Activated CD8-positive, alpha-beta memory T cell treated with anti-CD3 and anti-CD28 coated beads, Interleukin-2, amount 10 ng/mL, durations not matched to agents 7 days and 5 days (primary cell): ENCODE measurements at places on chromosomes 2 and 18.

- no peak for DNase-seq
These were observed 14.3 kb downstream of the INSIG2 start for GRCh38 chr2:118102433-118103082.

DNA sequence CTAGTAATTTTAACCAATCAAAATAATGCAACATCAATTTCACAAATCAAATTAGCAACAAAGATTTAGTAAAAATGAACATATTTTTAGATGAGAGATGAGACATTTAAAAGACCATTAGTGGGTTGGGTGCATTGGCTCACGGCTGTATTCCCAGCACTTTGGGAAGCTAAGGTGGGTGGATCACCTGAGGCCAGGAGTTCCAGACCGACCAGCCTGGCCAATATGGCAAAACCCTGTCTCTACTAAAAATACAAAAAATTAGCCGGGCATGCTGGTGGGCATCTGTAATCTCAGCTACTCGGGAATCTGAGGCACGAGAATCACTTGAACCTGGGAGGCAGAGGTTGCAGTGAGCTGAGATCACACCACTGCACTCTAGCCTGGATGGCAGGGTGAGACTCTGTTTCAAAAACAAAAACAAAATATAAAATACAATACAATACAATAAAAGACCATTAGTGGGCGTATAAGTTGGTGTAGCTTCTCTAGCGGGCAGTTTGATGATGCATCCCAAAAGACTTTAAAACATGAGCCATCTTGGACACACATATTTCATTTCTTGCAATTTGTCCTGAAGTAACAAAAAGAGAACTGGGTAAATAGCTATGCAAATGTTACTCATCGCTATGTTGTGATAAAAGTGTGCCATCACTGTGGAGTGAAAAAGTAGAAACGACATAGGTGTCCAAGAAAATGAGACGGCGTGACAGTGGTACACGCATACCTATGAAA, 101.8 kb downstream of the COL6A3 start:
- DNase-seq: no peak

DNA sequence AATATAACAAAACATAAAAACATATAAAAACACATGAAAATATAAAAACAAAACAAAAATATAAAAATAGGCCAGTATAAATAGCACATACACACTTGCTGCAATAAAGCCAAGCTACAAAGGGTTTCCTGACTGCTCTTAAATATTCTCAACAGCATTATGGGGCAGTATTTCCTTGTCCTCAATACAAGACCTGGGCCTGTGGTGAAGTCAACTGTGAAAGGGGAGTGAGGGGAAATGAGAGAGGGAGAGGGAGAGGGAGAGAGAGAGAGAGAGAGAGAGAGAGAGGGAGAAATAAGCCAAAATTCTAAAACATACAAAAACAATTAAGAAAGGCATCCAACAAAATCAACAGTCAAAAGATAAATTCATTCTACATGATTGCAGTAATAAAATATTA, 82.6 kb upstream of the NEDD4L start:
- no peak for DNase-seq

DNA sequence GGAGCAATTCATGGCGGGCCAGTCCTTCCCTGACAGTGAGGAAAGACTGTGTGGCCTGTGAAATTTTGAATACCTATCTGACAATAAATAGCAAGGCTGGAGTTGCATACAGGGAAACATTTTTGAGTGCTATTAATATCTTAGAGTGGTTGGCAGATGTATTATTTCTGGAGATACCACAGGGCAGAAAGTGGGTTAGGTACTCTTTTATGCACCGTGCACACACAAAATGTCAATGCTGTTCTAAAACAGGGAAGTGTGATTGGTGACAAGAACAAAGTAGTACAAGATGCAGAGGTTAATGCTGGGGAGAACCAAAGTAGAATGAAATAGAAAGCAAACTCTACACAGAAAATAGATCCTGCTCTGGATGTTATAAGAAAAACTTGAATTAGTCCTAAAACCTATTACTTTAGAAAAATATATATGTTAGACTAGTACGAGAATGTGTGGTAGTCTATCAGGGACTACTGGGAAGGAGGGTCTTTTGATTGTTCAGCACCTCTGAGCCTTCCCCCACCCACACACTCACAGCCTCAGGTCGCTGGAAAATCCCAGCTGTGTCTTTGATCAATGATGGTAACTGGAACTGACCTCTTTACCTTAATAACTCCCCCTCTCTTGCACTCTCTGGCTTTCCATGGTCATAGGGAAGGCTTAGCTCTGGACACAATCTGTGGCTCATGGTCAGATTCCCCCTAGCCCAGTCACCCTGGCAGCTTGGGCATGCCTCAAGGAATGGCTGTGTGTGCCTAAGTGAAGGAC, 58.2 kb downstream of the SERPINB8 start:
- no peak for DNase-seq

DNA sequence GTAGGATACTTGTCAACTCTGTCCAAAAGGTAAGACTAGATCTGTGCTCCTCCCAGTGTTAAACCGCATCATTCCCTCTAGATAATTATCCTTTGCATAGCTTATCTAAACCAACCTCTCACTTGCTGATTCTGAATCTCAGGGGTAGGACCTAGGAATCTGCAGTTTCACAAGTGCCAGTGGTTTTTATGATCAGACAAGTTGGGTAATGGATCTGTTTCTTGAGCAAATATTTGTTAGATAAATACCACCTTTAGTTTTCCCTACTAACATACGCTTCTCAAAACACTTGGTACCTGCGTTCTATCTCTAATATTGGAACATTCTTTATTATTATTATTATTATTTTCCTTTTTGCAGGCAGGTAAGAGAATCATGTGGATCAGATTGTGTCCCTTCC, 439.9 kb downstream of the PTPRM start:
- no peak for DNase-seq

DNA sequence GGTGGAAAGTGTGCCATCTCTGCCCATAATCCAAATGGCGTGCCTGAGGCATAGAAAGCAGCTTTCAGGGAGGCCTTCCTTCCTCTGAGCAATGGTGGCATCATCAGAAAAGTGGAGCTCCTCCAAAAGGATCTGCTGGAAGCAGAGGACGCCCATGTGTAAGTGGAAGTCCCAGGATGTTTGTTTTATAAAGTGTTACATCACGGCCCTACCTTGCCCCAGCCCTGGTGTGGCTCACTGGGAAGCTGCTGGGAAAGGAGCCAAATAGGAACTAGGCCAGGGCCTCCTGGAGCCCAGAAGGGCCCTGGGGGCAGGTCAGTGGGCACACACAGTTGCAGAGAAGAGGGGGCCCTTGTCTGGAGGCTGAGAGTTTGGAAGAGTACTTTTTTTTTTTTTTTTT, 4.2 kb upstream of the ODC1 start:
- DNase-seq: no peak

GRCh38 chr2:105327690-105328089, 1.8 kb downstream of the TGFBRAP1 start:
- DNase-seq: no peak

DNA sequence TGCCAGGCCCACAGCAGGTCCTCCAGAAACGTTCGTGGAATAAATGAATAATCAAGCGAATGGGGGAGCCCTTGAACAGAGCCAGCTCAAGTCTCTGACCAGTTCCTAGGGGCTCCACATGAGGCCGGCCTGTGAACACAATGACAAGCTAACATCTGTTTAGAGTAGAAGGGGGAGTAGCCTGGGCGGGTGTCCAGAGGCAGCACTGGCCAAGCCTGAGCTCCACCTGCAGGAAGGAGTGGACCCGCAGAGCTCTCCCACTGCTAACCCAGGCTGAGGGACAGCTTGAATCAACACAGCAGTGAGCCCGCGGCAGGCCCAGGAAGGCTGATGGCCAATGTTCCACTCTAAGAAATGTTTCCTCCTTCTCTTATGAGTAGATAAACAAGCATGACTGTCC, 234.8 kb upstream of the RAB6C start:
- no peak for DNase-seq

- no peak for DNase-seq
These were observed 70.0 kb downstream of the FIGN start for GRCh38 chr2:163665817-163666216.

DNA sequence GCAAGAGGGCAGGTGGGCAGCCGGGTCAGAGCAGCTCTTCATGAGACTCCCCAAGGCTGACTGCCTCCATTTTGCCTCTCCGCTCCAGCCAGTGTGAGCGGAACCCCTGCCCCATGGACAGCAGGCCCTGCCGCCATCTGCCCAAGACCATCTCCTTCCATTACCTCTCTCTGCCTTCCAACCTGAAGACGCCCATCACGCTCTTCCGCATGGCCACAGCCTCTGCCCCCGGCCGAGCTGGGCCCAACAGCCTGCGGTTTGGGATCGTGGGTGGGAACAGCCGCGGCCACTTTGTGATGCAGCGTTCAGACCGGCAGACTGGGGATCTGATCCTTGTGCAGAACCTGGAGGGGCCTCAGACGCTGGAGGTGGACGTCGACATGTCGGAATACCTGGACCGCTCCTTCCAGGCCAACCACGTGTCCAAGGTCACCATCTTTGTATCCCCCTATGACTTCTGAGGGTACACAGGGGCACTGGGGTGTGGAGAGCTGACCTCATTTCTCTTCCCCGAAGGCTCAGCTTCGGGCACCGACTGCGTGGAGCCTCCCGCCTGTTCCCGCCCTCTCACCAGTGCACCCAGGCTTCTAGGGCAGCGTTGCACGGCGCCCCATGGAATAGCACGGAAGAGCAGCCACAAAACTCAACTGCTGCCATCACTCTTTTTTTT, 49.0 kb downstream of the FBLN7 start:
- DNase-seq: peak; percentile 36

DNA sequence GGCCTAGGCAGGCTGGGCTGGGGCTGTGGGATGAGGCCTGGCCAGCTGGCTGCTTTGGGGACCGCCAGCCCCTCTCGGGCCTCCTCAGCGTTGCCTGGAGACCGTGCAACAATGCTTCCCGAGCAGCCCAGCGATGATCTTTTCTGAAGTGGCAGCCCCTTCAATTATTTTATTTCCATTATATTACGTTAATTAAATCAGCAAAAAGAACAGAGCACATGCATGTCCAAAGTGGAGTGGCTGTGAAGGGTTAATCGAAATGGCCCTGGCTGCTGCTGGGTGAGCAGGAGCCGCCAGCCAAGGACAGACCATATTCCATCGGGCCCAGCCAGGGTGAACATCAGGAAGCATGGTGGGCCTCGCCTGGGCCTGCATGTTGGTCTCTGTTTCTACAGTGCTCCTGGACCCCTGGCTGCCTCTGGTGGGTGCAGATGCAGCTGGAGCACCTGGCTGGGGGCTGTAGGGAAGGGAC, 245.5 kb downstream of the MYCN start:
- no peak for DNase-seq

- no peak for DNase-seq
These were observed 251.4 kb downstream of the ANKRD30B start for GRCh38 chr18:14999085-14999975.

- peak; percentile 52 for DNase-seq
These were observed at the start of gene CCBE1 for GRCh38 chr18:59697236-59697932. Gene CCBE1 (minus strand): TSS chr18:59697423.

GRCh38 chr2:233163486-233164103, 87.9 kb upstream of the ATG16L1 start:
- no peak for DNase-seq

DNA sequence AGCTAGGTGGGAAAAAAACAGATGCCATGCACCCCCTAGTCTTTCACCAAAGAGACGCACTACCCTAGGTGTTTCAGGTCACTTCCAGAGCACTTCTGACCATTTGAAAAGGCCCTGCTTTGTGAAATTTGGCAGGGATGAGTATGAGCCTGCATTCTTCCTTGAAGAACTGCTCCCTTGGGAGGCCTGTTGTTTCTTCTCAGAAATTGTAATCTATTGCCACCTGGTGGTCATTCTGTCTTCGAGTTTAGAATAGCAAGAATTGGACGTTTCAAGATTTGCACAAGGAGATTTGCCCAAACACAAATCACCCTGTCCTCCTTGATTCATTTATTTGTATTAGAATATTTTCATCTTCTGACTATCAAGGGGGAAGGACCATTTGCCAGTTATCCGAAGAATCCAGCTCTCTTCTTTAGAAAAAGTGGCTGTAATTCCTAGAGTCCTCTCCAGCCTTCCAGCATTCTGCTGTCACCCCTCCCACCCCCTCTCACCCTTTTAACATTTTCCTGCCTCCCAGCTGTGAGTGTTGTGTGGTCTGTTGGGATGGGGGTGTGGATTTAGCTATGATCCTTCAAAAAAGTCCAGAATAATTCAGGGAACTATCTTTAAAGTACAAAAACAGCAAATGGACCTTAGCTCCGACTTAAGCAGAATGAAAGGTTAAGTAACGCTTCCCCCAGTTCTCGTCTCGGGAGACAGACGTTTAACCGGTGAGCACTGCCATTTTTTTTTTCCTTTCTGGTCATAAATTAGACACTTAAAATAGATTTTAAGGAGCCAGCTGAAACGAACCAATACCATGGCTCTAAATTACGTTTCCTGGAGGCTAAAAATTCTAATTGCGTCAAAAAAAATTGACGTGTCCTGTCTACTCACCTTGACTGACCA, 3.7 kb upstream of the GAD1 start:
- DNase-seq: no peak

GRCh38 chr2:102893870-102894269, 132.0 kb downstream of the TMEM182 start:
- DNase-seq: no peak

DNA sequence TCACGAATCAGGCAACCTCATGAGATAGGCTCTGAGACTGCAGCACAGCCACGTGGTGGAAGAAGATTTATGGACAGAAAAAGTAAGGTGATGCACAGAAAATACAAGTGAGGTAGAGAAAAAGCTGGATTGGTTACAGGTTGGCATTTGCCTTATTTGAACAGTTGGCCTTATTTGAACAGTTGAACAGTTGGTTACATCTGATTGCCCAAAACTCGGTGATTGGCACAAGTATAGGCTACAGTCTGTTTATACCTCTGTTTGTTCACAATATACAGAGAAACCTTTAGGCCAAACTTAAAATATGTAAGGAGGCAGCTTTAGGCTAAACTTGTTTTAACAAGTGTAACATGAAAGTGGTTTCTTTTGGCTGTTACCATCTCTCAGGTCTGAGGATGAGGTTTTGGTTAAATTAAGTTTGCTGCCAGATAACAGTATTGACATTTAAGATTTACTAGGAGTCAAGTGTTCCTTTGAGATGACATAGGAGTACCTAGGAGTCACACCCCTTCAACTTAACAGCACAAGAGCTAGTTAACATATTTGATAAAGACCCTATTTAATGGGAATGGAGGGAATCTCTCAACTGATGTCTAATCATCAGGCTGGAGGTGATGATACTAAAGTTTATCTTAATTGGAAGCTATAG, 16.5 kb upstream of the GPR155 start:
- DNase-seq: no peak

- DNase-seq: no peak
These were observed 22.9 kb upstream of the SSB start for GRCh38 chr2:169775765-169776164.
